ENCODE measurements at places on chromosomes 4 and X. TPM values are rescaled to one million over a fixed set of nuclear protein-coding genes. Genes with fewer than 3 reads are reported as not detected.

DNA sequence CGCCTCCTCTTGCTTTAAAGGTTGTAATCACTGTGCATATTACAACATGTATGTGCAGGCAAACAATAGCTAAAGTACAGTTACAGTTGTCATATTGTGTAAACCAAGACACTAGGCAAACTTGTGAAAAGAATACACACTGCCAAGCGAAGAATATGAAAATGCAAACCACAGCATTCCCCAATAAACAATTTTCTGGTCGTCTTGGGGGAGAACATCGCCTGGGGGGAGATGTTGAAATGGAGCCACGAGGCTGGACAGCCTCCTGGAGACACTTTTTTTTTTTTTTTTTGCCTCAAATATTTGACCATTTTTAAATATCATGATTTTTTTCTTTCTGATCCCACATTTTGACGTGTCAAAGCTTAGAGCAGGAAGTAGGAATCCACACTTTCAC, 51.7 kb upstream of the PDLIM3 start:
- no peak for DNase-seq

GRCh38 chr4:15779306-15779705, 1.2 kb downstream of the CD38 start:
- DNase-seq, result no peak

GRCh38 chr4:181662383-181662782, 580.8 kb upstream of the TENM3 start:
- DNase-seq, result no peak

F8A3 gene
- total RNA-seq, result 1.2 TPM

ALAS2 gene
- total RNA-seq, result not detected
